ENCODE measurements at places on chromosomes 13 and 19.

GRCh38 chr13:34011552-34012085, 193.7 kb downstream of the RFC3 start:
- no peak for DNase-seq

- DNase-seq = no peak
These were observed 9.6 kb downstream of the FEM1A start for GRCh38 chr19:4801085-4801619.

- no peak for DNase-seq
These were observed 748.8 kb downstream of the LIG4 start for GRCh38 chr13:107466326-107467099.

DNA sequence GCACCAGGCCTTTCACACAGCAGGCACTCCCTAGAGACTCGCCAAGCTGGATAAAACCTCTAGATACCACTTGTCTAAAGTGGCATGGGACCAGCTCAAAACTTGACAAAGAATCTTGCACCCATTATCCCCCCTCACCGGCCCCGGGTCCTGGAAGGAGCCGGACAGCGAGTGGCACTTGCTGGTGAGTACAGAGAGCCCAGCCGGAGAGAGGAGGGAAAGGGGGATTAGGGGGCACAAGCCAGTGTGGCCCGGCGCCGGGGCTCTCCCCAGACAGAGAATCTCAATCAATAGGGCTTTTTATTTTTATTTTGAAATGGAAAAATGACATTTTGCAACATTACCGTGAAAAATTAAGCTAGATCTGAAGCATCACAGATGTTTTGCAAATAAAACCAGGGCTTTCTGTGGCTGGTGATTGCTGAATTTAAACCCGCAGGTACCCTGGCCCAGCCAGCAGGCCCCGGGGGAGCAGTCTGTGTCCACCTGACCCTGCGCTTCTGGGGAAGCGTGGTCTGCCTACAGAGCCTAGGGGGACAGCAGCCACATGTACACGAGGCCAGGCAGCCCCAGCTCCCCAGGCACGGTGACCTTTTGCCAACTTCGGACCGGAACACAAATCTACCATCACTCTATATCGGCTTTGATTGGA, 10.0 kb upstream of the VSTM2B start:
- DNase-seq = no peak

DNA sequence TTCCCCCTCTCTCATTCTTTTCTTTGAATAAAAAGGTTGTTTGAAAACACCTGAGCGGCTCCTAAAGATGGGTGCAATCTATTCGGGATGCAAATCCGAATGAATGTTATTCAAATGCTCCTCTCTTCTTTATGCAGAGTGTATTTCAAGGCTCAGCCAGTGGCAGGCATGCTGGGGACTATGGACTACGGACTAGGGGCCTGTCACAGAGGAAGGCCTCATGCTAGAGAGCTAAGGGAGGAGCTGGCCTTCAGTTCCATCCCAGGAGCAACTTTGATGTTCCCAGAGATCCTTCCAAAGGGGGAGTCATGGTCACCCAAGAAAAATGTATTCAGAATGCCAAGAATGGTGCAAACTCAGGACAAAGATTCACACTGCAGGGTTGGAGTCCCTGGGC, 9.3 kb downstream of the ALOX5AP start:
- DNase-seq = no peak

DNA sequence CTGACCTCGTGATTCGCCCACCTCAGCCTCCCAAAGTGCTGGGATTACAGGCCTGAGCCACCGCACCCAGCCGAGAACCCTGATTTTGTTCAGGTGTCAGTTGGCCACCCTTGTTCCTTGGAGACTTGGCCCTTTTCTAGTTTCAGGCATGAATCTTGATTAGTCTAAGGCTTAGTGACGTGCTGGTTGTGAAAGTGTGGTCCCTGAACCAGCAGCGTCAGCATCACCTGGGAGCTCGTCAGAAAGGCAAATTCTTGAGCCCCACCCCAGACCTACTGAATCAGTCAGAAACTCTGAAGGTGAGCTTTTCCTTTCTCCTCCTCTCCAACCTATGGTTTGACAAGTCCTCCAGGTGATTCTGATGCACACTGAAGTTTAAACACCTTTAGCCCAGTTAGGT, 35.2 kb downstream of the CACNG6 start:
- DNase-seq = no peak

DNA sequence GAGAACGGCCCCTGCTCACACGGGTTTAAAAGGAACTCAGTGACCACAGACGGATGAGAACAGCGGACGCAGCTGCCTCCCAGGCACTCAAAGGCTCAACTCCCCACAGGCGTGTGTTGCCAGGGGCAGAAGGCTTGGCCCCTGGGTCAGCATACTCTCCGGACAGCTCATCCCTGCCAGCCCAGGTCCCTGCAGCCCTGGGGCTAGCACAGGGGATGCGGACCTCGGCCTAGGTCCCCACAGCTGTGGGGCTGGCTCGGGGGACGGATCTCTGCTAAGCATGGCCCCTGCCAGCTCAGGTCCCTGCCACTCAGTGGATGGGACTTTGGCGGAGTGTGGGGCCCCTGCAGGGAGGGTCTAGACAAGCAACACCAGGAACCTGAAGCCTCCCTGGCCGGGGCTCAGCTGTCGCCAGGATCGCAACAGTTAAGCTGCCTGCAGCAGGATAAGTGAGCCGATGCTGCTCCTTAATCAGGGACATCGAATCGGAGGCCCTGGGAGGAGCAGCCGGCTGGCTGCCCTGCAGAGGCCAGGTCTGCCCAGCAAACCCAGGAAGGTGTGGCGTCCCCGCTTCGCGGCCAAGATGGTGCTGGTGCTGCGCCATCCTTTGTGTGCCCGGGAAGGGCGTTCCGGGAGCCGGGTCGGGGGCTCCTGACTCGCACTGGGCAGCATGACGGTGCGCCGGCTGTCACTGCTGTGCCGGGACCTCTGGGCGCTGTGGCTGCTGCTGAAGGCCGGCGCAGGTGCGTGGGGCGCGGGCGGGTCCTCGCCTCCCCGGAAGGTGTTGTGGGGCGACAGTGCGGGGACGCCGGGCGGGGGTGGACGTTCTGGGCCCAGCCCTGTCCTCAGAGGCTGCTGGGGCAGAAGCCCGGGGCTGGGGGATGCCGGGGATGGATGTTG, 32.5 kb downstream of the MCF2L start:
- DNase-seq = no peak

- DNase-seq = no peak
These were observed 12.3 kb downstream of the HRC start for GRCh38 chr19:49142866-49143335.

DNA sequence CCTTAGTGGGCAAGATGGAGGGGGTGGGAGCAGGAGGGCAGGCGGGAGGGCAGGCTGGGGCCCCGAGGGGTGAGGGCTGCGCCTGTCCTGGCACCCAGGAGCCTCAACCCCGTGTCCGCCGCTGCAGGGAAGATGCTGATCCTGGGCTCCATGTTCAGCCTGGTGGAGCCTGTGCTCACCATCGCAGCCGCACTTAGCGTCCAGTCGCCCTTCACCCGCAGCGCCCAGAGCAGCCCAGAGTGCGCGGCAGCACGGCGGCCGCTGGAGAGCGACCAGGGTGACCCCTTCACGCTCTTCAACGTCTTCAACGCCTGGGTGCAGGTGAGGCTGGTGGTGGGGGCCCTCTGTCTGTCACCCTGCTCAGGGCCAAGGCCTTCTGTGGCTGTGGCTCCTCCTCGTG, 23.5 kb downstream of the DHX34 start:
- DNase-seq = no peak

GRCh38 chr13:30108216-30108912, 199.0 kb downstream of the KATNAL1 start:
- no peak for DNase-seq
